Stimulated activated CD4-positive, alpha-beta T cell treated with anti-CD3 and anti-CD28 coated beads, Interleukin-15, amount 100 ng/mL, for 1 hour (primary cell): ENCODE measurements at places on chromosomes 16 and 17.

DNA sequence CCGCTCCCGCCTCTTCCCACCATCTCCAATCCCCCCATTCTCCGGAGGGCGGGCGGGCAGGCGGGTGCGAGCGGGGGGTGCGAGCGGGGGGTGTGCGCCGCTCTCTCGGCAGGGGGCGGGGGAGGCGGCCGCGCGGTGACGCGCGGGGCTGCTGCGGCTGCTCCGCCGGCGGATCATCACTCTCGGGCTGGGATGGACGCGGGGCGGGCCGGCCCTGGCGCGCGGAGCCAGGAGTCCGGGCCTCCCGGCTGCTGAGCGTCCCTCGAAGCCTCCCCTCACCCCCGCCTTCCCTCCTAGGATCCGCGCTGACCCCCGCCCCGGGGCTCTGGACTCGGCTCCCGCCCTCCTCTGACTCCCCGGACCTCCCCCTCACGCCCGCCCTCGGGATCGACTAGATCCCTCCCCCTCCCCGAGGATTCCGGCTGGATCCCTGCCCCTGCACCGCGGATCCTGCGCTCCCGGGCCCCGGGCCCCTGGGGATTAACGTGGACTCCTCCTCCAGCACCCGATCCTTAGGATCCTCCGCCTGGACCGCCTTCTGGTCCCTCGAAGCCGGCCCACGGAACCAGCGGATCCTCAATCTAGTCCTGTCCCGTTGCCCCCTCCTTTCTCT is 946 bp upstream of the TMEM256 start:
- DNase-seq = no peak

GRCh38 chr17:80926591-80927250 is 64.9 kb upstream of the CHMP6 start:
- DNase-seq = no peak

DNA sequence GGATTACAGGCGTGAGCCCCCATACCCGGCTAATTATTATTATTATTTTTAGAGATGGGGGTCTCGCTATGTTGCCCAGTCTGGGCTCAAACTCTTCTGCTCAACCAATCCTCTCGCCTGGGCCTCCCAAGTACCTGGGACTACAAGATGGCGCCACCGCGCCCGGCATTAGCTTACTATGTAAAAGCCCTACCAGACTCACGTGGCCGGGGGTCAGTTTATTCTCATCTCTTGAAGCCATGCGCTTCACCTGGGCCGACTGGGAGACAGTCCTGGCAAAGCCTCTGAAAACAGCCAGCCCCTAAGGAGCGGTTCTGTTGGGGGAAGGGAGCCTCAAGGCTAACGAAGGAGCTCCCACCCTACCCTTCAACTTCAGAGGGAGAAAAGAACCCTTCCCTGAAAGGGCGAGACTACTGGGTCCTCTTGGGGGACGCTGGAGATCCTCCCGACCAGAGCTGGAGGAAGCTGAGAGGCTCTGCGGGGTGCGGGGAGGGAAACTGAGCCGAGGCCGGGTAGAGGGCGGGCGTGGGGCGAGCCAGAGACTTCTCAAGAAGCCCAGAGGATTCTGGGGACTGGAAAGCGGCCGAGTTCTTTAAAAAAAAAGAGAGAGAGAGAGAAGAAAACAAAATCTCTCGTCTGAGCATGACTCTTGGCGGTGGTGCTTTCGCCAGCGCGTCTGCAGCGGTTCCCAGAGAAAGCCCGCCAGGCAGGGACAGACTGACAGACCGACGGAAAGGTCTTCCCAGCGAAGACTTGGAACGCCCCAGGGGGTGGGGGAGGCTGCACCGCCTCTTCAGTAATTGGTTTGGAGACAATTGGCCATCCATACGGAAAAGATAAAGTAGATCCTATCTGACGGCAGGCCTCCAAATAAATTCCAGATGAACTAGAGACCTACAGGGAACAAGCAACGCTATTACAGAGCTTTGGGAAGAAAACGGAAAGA is 5.6 kb upstream of the TUBG2 start:
- no peak for DNase-seq

DNA sequence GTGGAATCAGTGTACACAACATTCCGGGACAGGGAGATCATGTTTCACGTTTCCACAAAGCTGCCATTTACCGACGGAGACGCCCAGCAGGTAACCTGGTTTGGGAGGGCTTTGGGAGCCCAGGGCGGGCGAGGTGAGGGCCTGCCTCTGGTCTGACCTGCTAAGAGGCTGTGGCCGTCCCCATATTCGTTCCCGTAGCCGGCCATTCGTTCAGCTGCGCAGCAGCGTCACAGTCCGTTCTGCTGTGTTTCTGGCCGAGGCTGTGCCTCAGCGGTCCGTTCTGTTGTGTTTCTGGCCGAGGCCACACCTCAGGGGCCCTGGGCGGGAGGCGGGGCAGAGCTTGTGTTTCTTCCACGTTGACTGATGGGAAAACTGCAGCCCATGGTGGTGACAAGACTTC is 68.0 kb downstream of the OR1D5 start:
- no peak for DNase-seq

GRCh38 chr17:35161281-35161761 is 13.7 kb downstream of the UNC45B start:
- no peak for DNase-seq

GRCh38 chr17:35229638-35230037 is 13.2 kb upstream of the SLFN5 start:
- no peak for DNase-seq

- no peak for DNase-seq
Measured at GRCh38 chr16:11610580-11610979, 23.9 kb upstream of the LITAF start.

GRCh38 chr17:27985736-27986399 is 56.6 kb upstream of the NLK start:
- DNase-seq = no peak

- no peak for DNase-seq
Measured at GRCh38 chr17:4160294-4160859, 17.4 kb downstream of the CYB5D2 start.

GRCh38 chr17:1232786-1233185 is 37.5 kb upstream of the BHLHA9 start:
- DNase-seq = no peak
